Effector memory CD4-positive, alpha-beta T cell (primary cell): ENCODE measurements at places on chromosomes 12 and 14.
A peak's percentile ranks its signal among the peaks of the same experiment; 100 is the strongest.

GRCh38 chr12:68280240-68280639, 26.8 kb upstream of the IL22 start:
- no peak for DNase-seq

GRCh38 chr12:32155961-32156529, 49.4 kb downstream of the BICD1 start:
- no peak for DNase-seq

GRCh38 chr14:19823765-19824164, 20.2 kb downstream of the OR4N2 start:
- no peak for DNase-seq

DNA sequence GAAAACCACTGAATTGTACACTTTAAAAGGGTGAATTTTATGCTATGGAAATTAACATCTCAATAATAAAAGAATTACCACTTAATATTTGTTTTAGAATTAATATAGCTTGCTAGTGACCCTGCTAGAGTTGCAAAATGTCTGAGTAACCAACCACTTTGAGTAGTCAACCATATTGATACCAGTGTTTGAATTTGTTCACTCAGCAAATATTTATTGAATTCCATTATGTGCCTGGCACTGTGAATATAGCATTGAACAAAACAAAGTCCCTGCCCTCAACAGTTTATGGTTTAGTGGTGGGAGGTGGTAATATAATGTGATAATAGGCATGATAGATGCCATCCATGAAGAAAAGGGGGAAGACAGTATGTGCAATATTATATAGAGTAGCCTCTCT, 4.6 kb downstream of the SNRPF start:
- no peak for DNase-seq

GRCh38 chr14:98156411-98156810, 1115.6 kb downstream of the BCL11B start:
- no peak for DNase-seq

DNA sequence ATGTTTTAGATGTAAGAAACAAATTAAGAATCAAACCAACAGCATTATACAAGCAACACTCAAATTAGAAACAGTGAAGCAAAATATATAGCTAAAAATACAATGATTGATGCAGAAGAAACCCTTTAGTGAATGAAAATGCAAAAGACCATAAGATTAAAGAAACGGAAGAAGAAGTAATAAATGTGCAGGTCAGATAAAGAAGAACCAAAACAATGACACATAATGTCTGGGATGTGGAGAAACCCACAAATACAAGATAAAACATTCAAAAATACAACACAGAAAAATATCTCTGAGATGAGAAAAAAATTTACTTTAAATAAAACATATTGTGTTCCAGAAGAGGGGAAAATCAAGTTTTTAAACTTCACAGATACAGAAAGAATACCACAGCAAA, 73.4 kb upstream of the AVPR1A start:
- no peak for DNase-seq

DNA sequence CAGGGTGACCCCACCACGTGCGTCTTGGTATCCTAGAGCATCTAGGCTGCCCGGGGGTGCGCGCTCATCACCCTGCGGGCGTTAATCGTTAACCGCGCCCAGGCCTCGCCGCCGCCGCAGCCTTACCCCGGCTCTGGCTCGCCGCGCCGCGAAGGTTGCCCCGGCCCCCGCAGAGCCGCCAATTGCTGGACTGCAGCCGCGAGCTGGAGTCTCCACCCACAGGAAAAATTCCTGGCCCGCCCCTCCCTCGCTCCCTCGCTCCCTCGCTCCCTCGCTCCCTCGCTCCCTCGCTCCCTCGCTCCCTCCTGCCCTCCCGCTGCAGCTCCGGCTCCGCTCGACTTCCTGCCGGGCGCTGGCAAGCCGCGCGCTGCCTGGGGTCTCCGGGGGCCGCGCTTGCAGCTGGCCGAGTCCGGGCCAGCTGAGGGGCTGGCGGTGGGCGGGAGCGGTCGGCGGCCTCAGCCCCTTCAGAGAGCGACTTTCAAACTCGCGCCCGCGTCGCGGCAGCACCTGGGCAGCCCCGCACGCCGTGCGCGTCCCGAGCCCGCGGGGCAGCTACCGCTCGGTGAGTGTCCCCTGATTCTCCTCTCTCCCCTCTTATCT, at the start of gene PLEKHG3:
PLEKHG3 (plus strand) TSS at position 282 of the 600 bp plus-strand sequence. CDS start 23,208 bp downstream, outside the sequence.
- DNase-seq, result no peak

GRCh38 chr14:100306998-100307765, 938 bp upstream of the SLC25A29 start:
- no peak for DNase-seq

DNA sequence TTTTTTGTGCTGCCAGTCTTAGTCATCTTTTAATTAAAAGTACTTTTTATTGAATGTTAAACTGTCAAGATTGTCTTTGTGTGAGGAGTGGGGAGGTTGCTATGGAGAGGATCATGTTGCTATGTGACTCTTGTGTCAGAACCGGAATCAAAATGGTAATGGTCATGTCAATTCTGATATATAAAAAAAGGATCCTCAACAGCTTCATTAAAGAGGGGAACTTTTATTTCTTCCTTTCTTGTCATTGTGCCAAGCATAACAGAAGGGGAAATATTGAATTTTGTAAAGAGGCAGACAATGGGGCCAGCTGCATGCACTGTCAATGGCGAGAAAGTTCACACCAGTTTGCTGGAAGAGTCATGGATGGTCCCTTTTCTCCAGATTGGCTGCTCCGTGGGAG, 564.8 kb downstream of the VRK1 start:
- no peak for DNase-seq

- DNase-seq, result no peak
Observed at GRCh38 chr14:105601360-105602242, 75.2 kb downstream of the TMEM121 start.

- DNase-seq, result no peak
Observed at GRCh38 chr14:101350691-101351090, 210.6 kb upstream of the DIO3 start.

GRCh38 chr14:52067873-52068614, 815 bp downstream of the NID2 start:
- DNase-seq, result no peak

- DNase-seq, result no peak
Observed at GRCh38 chr14:105854600-105855245, 328.3 kb downstream of the TMEM121 start.

DNA sequence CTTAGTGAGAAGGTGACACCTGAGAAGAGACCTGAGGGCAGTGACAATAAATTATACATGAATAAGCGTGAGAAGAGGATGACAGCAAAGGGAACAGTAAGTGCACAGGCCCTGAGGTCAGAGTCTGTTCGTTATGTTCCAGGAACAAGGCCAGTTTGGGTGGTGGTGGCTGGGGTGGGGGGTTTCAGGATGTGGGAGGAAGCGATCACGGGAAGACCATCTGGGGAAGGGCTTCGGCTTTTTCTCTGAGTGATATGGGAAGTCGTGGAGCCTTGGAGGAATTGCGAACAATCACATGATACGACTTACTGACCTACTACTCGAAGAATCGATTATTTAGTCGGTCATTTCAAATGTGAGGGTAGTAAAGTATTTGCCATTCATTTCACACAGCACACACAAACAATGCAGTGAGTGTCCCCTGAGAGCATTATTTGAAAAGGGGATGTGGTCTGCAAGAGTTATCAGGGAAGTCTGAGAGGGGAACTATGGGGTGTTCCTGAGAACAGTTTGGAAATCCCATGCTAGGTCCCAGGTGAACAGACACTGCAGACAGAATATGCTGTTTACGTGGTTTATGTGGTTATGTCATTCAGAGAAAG, 94.7 kb downstream of the SLC38A1 start:
- no peak for DNase-seq

GRCh38 chr14:71933001-71933587, 865 bp downstream of the RGS6 start:
- DNase-seq, result no peak

DNA sequence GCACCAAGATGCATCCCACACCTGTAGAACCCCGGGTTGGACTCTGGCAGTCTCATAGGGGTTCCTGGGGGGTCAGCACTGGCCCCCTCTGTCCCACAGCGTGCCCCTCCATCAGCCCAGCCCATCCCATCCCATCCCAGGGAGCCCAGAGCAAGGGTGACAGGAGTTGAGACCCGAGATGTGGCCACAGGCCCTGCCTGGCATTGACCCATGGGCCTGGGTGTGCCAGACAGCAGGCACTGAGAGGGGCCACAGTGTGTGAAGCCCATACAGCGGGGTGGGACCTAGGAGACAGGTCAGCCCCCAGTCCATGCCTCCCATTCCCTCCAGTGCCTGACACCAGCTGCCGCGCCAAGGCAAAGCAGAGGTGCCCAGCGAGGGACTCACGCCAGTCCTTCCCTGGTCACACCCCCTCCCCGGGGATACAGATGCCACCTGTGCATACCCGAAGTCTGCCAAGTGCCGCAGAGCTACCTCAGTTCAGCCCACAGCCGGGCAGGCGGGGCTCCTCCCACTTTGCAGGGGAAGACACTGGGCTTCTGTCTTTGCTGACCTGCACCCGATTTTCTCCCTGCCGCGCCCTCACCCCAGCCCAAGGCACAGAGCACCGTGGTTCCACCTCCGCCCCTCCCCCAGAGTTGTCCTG, 50.4 kb downstream of the CYP46A1 start:
- DNase-seq, result no peak

DNA sequence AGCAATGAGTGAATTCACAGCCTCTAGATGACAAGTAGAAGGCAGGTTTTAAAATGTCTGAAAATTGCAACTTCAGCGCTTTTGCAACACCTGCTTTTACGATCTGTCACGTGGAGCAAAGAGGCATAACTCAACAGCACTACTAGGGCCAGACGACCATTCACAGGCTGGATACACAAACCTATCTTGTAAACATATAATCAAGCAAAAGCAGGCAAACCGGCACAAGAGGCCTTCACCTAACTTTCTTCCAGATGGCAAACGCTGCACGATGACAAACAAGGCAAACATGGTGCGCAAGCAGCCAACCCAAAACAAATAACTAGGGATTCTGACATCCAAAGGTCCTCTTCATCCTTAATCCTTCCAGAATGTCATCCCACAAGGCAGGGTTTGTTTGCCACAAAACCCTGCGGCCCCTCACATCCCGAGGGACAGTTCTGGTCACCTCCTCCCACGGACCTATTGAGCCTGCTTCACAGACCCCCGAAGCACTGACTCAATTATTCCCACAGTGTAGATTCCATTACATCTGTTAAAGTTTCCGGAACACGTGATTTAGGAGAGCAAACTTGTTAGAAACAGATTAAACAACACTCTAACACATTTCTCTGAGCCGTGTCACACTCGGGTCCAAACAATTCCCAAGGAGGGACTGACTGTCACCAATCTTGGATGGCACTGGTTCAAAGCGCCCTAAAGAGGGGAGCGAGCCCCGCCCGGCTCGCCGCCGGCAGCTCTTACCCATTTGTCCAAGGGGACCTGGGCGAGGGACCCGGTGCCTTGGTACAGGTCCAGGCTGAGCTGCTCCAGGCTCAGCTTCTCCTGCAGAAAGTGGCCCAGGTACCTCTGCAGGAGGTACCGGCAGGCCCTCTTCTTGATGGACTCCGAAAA, 823 bp downstream of the ATG2B start:
- peak; percentile 21 for DNase-seq

- DNase-seq, result no peak
Observed at GRCh38 chr14:42664190-42664589, 1057.5 kb downstream of the LRFN5 start.

GRCh38 chr12:97886511-97887176, 424.0 kb downstream of the RMST start:
- no peak for DNase-seq

- DNase-seq, result no peak
Observed at GRCh38 chr12:82904219-82904790, 217.6 kb downstream of the TMTC2 start.

GRCh38 chr12:89040146-89040964, 311.9 kb downstream of the DUSP6 start:
- peak; percentile 42 for DNase-seq

DNA sequence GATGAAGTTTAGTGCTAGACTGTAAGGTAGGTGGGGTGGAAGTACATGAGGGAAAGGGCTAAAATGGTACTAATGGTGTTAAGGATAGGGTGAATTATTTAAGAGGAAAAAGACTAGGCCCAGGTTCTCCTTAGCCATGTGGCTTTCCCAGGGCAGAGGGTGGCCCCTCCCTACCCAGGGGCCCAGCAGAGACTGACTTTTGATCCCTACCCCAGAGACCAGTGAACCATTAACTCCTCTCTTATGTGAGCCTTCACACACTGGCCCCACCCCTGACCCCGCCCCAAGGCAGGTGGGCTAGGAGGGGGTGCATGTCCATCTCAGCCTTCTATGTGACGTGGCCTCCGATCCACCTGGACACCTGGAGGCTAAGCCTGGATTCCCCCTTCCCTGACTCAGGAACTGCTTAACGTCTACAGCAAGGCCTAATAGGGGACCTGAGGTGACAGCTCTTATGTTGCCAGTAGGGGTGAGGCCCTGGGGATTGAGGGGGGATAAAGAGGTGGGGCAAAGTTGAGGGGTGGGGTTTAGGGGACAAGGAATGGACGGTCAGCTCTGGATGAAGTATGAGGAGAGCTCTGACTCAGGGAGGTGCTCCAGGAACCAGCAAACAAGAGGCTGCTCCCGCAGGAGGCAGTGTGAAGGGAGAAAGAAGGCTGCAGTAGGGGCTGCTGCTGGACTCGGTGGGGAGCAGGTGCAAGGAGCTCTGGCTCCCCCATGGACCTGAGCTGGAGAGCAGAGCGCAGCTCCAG, 757 bp downstream of the SLC39A5 start:
- no peak for DNase-seq

DNA sequence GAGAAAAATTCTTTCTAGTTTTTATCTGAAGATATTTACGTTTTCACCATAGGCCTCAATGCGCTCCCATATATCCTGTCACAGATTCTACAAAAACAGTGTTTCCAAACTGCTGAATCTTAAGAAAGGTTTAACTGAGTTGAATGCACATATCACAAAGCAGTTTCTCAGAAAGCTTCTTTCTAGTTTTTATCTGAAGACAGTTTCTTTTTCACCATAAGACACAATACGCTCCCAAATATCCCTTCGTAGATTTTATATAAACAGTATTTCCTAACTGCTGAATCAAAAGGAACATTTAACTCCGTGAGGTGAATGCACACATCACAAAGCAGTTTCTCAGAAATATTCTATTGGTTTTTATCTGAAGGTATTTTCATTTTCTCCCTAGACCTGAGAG, 385.5 kb downstream of the ALG10 start:
- DNase-seq, result no peak

DNA sequence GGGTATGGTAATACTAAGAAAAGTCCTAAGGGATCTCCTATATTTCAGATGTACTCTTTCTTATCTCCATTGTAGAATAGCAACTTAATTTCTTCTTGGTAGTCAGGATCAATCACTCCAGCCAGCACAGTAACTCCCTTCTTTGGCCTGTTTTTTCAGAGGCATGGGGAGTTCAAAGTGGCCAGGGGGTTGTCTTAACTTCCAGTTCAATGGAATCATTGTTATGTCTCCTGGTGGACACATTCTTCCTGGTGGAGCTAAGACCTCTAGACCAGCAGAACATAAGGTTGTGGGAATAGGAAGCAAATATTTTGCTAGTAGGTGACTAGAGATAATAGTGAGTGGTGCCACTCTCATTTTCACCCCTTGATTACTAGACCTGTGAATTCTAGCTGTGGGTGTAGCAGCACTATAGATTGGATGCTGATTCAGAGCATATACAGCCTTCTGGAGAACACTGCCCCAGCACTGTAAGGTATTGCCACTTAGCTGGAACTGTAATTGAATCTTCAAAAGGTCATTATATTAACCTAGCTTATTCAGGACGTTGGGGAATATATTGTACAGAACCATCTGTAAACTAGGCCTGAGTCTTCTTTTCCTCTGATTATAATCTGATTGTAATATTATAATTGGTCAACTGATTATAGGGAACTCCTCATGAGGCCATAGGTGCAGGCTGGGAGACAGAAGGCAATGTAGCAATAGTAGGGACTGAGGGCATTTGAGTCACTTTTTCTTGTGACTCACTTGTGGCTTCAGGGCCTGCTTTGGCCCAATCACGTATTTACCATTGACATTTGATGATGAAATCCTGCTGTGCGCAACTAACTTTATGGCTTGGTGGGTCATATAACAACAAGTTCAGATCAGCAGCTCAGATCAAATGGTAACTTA, 60.2 kb upstream of the ATP2B1 start:
- DNase-seq, result no peak
